ENCODE measurements at places on chromosomes 3 and 15.
A peak's percentile ranks its signal among the peaks of the same experiment; 100 is the strongest.

- no peak for DNase-seq
These were observed 2.0 kb upstream of the ZNF710 start for GRCh38 chr15:89998923-89999675.

- DNase-seq, result no peak
These were observed 3.1 kb downstream of the C3orf38 start for GRCh38 chr3:88152841-88153240.

DNA sequence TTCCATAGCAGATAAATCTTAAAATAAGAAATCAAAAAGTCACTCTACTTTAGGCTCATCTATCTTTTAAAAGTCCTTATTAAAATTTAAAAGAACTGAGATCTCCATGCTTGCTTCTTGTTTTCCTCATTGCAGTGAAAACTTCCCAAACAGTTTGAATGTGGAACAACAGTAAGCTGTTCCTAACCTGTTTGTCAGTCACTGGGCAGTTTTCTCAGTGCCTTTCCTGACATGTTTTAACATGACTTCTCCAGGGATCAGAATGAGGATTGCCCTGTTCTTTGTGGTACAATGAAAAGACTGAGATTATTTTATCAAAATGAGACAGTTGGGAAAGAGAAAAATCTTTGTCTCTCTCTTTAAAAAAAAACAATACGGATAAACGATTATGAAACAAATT, 774 bp downstream of the GPR87 start:
- DNase-seq, result no peak

DNA sequence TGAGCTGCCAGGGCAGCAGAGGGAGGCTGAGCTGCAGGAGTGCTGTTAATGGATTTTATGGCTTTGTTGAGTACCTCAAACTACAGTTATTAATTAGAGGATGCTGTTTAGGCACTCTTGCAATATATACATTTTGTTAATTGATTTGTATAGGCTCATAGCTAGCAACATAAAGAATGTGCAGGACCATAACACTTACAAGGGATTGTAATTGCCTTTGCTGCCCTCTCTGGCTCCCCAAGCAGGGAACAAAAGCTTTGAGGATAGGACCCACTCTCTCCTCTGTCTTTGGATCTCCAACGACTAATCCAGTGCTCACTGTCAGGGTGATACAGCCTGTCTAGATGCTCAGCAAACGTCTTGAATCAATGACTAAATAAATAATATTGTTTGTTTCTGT, 1.2 kb upstream of the CLSTN2 start:
- DNase-seq, result no peak

GRCh38 chr15:68192117-68192516, 13.0 kb downstream of the CALML4 start:
- no peak for DNase-seq

DNA sequence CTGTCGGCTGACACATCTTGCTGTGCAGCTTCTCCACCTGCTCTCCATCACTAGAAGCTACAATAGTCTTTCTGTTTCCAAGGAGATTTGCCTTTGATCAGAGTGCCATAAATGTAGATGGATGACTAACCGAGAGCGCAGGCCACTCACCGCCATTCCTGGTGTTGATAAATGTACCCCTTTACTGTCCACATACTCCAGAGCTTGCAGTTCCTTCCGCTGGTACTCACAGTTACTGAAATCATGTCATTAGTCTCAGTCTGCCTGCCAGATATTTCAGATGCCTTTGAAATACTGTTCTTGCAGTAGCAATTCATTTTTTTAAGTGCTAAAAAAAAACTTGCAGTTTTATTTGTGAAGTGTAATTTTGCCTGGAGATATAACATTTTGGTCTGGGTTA, 72.3 kb downstream of the BLM start:
- DNase-seq, result no peak

- DNase-seq, result no peak
These were observed 55.4 kb downstream of the PDZRN3 start for GRCh38 chr3:73569246-73569760.

DNA sequence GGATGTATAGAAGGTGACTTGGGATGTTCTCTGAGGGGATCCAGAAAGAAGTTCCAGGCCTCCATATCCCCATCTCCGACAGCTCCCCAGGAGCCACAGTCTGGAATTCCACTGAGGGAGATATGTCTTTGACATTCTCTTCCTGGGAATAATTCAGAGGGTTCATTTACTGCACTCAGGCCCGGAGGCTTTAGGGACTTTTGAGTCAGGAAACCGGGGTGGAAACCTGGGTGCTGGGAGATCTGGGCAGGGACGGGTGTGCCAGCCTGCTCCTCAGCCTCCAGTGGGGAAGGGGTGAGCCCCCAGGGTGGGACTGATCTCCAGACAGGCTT, 147.7 kb downstream of the SMAD6 start:
- no peak for DNase-seq

DNA sequence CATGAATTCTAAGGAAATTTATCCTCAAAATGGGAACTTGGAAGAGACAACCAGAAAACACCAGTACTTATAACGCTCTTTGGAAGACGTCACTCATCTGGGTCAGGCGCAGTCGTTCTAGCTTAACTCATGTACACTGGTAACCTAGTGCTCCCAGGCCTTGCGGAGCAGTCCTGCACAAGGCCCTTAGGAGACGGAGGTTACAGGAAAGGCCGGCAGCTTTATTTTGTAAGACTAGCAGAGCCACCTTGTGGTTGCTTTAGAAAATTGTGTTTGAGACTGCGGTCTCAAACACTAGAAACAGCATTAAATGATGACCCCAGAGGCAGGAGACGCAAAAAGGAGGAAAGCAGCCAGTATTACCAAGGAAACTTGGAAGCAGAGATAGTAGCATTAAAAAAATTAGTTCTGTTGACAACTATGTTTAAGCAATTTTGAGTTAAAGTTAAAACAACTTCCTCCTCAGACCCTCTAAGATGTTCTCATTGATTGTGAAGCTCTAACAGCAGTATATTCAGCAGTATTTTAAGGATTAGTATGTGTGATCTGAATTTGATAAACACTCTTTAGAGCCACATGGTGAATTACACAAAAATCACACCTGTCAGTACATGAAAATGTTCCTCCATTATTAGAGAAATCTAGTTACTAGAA, 141.9 kb upstream of the C2CD4B start:
- peak; percentile 9 for DNase-seq

DNA sequence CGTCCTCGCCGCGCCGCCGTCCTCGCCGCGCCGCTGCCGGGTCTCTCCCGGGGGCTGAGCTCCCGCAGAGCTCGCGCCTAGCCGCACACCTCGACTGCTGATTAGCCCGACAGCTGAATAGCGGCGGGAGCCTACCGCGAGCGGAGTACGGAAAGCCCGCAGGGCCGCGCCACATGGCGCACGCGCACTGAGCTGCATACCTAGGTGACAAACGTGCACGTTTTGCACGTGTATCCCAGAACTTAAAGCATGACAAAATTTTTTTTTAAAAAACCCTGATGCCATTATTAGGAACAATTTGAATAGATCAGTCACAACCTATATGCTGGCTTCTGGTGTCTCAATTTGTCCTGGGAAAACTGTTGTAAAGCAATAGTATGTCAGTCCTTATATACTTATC, at the start of gene GOLGA8A:
GOLGA8A (minus strand) TSS at position 122 of the 400 bp plus-strand sequence. CDS start 48,117 bp downstream, outside the sequence.
- peak; percentile 55 for DNase-seq

GRCh38 chr3:52070724-52071621, 14.6 kb upstream of the DUSP7 start:
- no peak for DNase-seq

GRCh38 chr3:142943870-142944269, 19.6 kb downstream of the PAQR9 start:
- no peak for DNase-seq

- DNase-seq, result no peak
These were observed 14.3 kb upstream of the FBXL22 start for GRCh38 chr15:63582718-63583426.

DNA sequence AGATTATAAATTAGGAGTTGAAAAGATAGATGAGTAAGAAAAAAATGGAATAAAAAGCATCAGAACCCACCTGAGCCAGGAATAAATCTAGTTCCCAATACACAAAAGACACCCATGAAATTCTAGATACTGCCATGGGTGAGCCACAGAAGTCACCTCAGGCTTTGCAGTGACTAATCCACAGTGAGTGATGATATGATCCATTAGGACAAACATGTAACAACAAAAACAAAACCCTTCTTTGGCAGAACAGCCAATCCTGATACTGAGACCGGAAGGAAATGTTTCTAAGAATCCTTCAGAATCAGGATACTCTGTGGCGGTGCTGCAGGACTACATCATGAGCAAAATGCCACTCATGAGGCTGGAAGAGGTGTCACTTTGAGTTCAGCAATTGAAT, 15.0 kb upstream of the MINDY4B start:
- DNase-seq, result no peak

DNA sequence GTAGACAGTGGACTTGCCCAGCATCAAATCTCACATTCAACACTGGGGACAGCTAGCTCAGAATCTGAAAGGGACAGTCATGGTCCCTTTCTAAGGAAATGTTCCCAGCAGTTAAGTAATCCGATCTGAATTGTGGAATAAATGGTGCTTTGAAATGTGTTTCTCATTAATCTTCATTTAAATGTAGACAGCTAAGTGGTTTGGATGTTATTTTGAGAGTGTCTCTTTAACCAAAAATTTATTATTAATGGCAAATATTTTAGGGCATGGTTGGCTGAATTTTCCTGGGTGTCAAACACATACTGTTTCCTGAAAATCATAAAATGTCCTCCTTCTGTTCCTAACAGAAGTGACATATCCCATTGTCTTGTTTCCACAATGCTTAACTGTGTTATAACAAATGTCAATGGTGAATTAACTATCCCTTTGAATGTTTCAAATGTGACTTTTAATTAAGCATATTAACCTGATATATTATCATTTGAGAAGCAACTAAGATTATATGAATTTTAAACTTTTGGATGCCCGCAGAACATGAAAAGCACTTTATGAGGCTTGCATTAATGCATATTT, 210.8 kb downstream of the CHST2 start:
- no peak for DNase-seq

- no peak for DNase-seq
These were observed 282.6 kb downstream of the VPS13C start for GRCh38 chr15:61777689-61778088.

DNA sequence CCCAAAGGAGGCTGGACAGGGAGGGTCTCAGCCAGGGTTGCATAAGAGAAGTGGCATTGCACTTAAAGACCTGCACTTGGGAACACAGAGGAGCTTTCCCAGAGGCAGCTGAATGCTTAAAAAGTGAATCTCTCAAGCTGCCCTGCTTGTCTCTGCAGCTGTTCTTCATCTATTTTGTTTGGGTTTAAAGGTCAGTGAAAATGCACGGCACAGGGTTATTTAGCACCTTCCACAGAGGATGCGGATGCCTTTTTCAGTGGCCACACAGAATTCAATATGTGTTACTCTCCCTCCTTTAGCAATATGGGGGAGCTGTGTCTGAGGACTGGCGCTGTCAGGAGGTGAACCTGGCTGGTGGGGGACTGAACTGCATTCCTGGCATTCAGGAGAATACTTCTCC, 22.7 kb upstream of the CTNNB1 start:
- no peak for DNase-seq

DNA sequence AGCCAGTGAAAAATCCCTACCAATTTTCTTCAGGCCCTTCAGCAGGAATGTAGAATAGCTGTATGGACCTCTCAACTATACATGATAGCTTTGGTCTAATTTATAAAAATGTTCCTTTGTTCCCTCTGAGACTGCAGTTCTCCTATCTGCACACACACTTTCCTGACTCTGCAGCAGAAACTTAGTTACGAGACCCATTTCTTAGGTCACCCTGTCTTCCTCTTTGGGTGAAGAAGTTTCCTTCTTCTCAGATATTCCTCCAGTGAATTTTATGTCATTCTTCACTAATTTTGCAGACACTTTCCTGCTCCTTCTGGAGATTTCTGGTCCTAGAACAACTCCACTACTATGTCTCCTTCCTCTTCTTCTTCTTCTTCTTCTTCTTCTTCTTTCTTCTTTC, 42.6 kb downstream of the CD200R1L start:
- DNase-seq, result no peak

- DNase-seq, result no peak
These were observed 7.0 kb downstream of the GYG1 start for GRCh38 chr3:148998297-148998696.

DNA sequence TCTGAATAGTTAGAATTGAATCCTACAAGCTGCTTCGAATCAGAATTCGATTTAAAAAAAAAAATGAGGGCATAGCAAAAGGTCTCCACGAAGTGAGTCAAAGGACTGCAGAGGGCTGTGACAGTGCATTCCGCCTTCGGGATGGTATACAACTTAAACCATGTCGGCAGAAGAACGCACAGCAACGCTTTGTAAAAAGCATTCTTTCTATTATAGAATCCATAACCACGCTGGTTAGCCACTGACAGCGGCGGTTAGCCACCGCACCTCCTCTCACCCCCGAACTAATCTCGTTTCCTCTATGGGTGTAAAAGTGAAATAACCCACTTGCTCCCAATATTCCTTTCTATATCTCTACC, 664 bp upstream of the PIK3CA start:
- no peak for DNase-seq

GRCh38 chr15:64858021-64858575, 16.4 kb downstream of the PLEKHO2 start:
- no peak for DNase-seq

DNA sequence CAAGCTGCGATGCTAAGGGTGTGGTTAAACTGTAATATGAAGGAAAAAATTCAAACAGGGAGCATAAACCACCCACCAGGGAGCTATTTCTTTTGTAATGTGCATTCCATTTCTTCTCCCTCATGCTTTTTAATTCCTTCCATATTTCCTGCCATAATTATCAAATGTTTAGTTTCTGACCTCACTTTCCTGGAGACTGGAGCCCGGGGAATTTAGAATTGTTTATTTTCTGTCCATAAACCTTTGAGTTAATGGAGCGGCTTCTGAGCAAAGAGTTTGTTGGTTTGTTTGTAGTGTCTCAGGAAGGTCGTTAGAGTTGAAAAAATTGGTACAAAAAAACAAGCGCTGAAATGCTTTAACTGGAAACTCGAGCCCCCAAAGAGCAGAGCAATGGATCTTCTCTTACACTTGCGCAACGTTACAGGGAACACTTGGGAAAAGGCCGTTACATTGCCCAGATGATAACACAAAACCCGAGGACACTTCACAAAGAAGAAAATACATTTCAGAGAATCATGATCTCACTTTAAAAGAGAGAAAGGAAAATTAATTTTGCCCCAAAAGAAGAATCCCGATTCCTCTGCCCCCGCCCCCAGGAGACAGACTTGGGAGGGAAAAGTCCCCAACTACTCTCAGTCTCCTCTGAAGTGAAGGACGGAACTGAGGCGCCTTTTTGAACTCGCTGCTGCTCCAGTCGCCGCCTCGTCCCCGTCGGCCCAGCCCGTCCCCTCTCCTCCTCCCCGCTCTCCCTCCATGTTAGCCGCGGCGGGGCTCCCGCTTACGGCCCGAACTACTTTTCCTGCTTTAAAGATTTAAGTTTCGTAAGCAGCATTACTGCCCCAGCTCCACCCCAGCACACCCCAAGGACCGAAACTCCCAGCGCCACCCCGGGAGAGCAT, 842 bp downstream of the FSTL1 start:
- DNase-seq, result no peak

GRCh38 chr15:100570735-100571313, 31.2 kb downstream of the LINS1 start:
- DNase-seq, result no peak

- DNase-seq, result no peak
These were observed 139.8 kb upstream of the PRR20G start for GRCh38 chr3:127427666-127428065.

GRCh38 chr15:33675246-33675645, 293.1 kb upstream of the CHRM5 start:
- DNase-seq, result no peak

- DNase-seq, result no peak
These were observed 36.3 kb upstream of the MEIS2 start for GRCh38 chr15:37136666-37137065.

GRCh38 chr3:5494905-5495519, 307.5 kb downstream of the EDEM1 start:
- DNase-seq, result no peak

- no peak for DNase-seq
These were observed 3.3 kb upstream of the IL17RE start for GRCh38 chr3:9899289-9899791.
